ENCODE measurements at places on chromosomes 6 and 20.

GRCh38 chr6:3455569-3456394 lies 1.1 kb downstream of the SLC22A23 start:
- no peak for DNase-seq

DNA sequence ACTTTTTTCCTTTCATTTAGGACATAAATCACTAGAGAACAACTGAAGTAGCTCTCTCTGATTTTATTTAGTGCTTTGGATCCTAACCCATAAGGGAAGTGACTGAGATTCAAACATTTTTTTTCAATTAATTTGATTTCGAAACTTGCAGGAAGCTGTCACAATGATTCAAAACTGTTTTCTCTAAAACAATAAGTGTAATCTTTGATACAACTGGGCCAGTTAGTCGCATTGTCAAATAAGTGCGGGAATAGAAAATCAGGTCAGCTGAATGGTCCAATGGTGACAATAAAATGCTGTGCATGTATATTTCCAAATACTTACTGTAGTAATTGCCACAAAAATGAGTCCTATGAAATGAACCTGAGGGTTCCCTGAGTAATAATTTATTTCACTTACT lies 930.8 kb downstream of the TFAP2A start:
- no peak for DNase-seq

DNA sequence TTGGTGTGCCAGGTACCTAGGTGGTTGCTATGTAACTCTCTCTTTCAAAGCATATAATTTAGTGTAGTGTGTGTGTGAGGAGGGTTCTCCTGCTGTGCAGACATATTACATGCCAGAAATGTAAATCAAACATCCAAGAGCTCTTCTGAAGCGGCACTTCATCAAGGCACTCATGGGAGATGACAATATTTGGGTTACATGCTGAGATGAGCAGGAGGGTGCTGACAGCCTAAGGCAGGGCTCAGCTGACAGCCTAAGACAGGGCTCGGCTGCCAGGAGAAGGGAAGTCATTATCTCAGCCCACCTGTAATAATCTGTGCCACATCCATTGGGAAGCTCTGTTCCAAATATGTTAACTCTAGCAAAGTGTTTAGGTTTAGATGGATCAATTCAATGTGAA lies 39.1 kb downstream of the ADGRF5 start:
- no peak for DNase-seq

DNA sequence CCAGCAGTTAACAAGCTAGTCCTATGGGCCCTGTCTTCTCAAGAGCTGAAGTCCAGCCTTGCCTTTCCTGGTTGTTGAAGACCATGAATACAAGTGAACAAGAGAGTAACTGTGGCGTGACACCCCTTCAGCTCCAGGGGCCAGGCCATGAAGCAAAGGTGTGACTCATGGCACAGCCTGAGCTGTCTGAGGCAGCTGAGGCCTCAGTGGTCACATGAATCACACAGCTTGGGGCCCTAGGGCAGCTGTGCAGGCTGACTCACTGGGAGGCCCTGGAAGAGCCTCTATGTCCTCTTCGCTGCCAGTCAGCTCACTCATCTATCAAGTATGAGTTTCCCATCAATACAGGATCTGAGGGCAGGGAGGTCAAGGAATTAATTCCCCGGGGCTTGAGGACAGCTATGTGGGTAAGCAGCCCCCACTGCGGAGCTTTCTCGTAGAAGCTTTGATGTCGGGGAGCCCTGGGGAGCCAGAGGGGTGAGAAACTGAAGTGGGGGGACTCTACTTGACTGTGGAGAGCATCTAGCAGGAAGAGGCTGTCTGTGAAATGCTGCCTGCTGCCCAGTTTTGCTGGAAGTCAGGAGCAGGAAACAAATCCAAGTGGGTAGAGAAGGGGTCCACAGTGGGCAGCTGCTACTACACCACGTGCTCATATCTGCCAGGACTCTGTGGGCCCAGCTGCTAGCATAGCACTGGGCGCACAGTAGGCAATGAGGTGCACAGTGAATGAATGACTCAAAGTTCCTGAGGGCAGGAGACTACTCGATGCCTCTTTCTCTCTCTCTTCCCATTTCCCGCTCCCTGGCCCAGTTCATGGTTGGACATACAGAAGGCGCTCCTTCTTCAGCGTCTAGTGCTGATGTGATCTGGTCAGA lies 13.7 kb upstream of the FAM83C start:
- DNase-seq = no peak

GRCh38 chr20:19725814-19726525 lies 32.1 kb upstream of the RIN2 start:
- DNase-seq = no peak

DNA sequence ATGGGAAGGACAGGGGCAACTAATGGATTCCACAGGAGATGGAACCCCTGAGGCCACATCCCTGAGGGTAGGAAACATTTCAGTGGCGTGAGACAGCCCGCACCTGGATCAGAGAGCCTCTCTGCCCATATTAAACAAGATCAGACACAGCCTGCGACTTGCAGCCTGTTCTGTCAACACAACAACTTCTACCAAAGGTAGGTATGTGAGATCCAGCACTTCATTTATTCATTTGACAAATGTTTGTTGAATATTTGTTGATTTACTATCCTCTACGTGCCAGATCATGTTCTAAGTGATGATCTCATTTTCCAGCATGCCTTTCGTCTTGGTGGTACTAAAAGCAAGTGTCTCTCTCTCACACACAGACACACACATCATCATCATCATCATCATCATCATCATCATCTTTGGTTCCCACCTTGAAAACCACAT lies 43.2 kb upstream of the NT5E start:
- no peak for DNase-seq

DNA sequence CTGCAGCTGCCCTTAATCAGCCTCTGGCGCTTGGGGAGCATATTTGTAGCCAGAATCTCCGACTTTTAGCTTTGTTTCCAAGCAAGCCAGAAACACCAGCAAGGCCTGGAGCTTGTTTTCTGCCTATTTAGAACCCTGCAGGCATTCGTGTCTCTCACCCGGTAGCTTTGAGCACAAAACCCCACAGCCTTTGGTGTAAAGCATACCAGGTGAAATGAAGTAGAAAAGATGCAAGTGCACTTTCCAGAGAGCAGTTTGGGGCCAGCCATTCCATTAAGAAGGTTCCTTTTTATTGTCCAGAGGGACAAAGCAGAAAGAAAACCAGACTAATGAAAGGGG lies 736 bp downstream of the FAM217B start:
- DNase-seq = no peak

- DNase-seq = no peak
These were observed 128.9 kb downstream of the CLIC5 start for GRCh38 chr6:45886776-45887175.

- no peak for DNase-seq
These were observed 65.2 kb downstream of the STAU1 start for GRCh38 chr20:49122920-49123319.

- no peak for DNase-seq
These were observed 45.1 kb upstream of the SLC22A23 start for GRCh38 chr6:3501826-3502500.

- DNase-seq = no peak
These were observed 69.6 kb downstream of the HFE start for GRCh38 chr6:26156850-26157250.

DNA sequence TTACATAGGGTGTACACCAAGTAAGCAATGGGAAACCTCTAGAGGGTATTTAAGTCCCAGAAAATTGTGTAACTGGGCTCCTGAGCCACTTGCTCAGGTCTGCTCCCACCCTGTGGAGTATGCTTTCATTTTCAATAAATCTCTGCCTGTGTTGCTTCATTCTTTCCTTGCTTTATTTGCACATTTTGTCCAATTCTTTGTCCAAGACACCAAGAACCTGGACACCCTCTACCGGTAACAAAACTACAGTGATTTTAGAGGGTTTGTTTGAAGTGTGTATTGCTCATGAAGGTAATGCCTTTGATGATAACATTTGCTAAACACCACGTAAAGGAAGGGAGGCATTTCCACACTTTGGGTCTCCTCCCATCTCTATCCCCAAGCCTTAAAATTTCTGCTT lies 46.2 kb downstream of the MYB start:
- no peak for DNase-seq

GRCh38 chr6:118198746-118199145 lies 291.7 kb downstream of the SLC35F1 start:
- no peak for DNase-seq

GRCh38 chr6:79232696-79233462 lies 1.6 kb downstream of the HMGN3 start:
- DNase-seq = no peak

- no peak for DNase-seq
These were observed 8.3 kb downstream of the PI16 start for GRCh38 chr6:36962874-36963273.

- DNase-seq = no peak
These were observed 23.7 kb upstream of the TMEM14A start for GRCh38 chr6:52647199-52647598.

DNA sequence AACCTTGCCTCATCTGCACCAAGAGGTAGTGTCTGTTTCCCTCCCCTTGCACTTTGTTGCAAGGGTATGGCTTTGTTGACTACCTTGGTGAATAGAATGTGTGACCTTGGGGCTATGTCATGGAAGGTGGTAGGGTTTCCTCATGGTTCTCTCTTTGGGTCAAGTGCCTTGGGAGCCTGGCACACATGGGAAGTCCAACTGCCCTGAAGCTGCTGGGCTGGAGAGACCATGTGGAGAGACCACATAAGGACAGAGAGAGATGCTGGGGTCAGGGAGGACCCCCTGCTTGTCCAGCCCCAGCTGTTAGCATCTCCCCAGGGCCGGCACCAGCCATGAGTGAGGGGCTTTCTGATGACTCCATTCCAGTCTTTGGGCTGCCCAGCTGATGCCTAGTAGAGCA lies 95.5 kb upstream of the PAX1 start:
- DNase-seq = no peak

- no peak for DNase-seq
These were observed 55.2 kb upstream of the RREB1 start for GRCh38 chr6:7052443-7053011.

GRCh38 chr6:106476331-106477105 lies 116.0 kb downstream of the CRYBG1 start:
- DNase-seq = no peak

DNA sequence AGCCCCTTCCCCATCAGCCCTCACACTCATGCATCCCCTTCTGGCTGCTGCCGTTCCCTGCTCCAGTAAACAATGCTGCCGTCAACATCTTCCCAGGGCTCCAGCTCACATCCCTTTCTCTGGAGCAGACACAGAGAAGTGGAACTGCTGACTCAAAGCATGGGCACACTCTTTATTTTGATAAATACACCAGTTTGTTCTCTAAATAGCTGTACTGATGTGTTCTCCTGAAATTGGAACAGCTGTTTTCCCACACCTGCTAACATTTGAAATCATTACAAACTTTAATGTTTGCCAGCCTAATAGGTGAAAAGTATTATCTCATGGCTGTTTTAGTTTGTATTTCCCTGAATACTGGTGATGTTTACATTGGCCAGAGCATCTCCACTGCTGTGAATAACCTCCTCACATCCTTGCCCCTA lies 102.1 kb upstream of the NXT1 start:
- DNase-seq = no peak

DNA sequence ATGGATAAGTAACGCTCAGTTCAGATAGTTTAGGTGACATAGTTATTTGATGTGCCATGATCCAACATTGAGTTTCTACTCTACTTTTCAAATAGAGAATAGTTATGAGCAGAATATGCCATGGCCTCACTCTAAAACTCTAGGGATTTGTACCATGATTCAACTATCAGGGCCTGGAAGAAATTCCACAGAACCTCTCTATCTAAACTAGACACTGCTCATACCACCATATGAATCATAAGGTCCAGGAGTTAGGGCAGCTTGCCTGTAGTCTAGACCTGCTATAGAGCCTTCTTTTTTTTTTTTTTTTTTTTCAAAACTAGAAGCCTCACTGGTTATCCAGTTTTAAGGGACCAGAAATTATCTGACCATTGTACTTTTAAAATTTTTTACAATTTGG lies 571.8 kb upstream of the IMPG1 start:
- no peak for DNase-seq

DNA sequence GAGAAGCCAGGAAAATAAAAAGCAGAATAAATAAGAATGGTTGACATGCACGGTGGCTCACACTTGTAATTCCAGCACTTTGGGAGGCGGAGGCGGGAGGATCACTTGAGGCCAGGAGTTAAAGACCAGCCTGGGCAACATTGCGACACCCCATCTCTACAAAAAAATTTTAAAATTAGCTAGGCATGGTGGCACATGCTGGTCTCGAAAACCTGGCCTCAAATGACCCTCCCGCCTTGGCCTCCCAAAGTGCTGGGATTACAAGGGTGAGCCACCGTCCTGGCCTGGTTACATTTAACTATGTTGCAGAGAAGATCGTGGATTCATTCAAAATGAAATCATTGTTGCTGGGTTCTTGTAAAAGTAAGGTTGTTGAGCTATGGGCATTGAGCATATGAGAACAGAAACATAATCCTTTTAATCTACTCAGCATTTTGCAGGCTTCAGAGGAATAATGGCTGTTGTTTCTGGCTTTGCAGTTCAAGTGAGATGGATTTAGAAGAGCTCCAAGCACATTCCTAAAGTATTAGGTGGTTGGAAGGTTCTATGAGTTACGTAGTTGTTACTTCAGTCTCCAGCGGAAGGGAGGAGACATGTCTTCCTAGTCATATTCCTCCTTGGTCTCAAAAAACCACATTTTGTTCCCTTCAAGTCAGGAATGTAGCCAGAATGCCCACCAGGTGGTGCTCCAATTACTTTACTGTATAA lies 45.6 kb upstream of the RAB23 start:
- DNase-seq = peak; percentile 66

DNA sequence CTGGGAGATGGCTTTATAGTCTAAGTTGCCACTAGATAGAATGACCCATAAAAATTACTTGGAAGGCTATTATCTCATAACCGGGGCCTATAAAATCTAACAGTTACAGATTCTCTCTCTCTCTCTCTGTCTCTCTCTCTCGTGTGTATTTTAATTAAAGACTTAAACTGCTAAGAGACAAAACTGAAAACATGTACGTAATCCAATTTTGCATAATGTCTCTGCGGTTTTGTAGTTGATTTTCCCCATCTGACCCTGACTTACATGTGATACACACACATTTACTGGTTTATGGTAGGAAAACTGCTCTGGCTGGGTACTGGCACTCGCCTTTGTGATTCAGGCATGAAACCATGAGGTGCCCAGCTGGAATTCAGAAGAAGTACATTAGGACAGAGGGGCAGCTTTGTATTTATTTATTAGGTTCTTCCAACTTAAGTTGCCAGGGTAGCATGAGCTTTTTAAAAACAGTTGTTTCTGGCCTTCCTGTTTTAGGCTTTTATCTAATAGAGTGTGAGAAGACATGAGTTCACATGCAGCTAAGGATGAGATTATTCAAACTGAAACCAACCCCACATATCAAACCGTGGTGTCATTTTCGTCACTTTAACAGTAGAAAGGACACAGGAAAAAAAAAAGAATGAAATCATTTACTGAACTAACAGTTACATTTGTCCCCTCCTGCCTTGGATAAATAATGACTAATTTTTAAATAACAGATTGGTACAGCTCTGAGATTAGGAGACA lies 182.5 kb downstream of the GMPR start:
- no peak for DNase-seq

GRCh38 chr20:37335642-37336368 lies 10.1 kb upstream of the SRC start:
- DNase-seq = no peak

- peak; percentile 7 for DNase-seq
These were observed 36.7 kb downstream of the POU3F2 start for GRCh38 chr6:98871057-98871456.
